ENCODE measurements at places on chromosomes 11 and 22.
A peak's percentile ranks its signal among the peaks of the same experiment; 100 is the strongest.

DNA sequence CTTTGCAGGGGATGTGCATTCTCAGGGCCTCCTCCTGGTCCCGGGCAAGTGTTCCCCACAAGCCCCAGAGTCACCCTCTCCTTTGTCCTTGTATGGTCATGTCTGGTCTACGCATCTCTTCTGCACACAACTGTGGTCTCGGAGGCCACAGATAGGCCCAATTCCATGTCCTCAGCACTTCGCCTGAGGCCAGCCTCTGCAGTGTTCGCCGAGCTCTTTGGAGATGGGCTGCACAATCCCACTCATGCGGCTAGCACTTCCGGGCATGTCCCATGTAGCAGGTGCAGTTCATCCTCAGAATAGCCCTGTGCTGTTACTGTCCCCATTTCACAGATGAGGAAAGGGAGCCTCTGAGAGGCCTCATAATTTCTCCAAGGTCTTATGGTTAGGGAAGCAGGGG lies 7.6 kb downstream of the PARVG start:
- DNase-seq: no peak

- no peak for DNase-seq
Measured at GRCh38 chr11:7489376-7489775, 4.1 kb downstream of the OLFML1 start.

- DNase-seq: no peak
Measured at GRCh38 chr11:8961401-8961800, 2.8 kb downstream of the TMEM9B start.

DNA sequence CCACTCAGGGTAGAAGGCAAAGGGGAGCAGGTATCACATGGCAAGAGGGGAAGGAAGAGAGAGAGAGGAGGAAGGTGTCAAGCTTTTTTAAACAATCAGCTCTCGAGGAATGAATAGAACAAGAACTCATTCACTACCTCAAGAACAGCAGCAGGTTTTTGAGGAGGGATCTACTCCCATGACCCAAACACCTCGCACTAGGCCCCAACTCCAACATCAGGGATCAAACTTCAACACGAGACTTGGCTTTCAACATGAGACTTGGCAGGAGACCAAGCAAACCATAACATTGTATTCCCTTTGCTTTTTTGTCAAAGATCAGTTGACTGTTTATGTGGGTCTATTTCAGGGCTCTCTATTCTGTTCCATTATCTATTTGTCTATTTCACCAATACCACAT lies 26.9 kb upstream of the APOBEC3A start:
- no peak for DNase-seq

- no peak for DNase-seq
Measured at GRCh38 chr11:126973051-126973450, 27.5 kb downstream of the KIRREL3 start.

DNA sequence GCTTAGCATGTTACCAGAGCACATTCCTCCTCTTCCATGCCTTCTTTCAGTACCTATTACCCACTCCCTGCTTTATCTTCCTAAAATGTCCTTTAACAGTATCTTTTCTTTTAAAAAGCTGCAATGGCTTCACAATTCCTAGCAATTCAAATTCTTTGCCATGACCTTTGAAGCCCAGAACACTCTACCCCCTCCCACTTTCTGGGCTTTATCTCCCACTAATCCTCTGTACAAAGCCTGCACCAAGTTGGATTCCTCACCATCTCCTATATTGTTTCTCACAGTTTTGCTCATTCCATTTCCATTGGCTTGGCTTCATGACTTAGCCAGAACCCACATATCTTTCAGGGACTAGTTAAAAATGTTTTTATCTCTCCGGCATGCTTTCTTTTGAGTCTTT lies 80.9 kb downstream of the FAM76B start:
- no peak for DNase-seq

DNA sequence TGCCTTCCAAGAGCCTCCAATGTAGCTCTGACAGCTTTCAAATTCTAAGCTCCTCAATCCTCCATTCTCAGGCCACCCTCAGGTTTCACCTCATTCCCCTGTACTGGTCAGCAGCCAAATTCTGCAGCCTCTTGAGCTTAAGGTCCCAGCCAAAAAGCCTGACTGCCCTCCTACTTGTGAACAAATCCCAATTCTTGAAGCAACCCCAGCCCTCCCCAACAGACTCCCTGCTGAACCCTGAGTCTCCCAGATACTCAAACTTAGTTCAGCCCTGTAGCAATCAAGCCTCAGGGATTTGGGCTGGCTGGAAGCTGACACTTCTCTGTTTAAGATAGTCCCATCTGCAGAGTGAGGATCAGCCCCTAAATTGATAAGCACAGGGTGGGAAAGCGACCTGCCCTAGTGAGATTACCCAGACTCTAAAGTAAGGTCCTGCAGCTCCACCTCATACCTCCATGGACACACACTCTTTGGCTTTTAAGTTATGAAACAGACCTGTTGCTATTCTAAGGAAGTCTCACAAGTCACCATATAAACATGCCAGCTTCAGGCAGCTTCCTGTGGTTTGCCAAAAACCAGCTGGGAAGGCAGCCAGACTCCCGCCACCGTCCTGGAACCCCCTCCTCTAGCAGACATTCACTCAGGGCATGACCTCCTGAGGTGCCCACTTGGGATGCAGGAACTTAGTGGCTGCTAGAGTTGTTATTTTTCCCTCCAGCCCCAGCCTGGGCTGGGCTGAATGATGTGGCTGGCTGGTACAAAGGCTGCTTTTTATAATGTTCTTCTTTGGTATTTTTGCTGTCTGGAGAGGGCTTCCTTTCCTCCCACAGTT lies 82.5 kb upstream of the PICALM start:
- DNase-seq: no peak

DNA sequence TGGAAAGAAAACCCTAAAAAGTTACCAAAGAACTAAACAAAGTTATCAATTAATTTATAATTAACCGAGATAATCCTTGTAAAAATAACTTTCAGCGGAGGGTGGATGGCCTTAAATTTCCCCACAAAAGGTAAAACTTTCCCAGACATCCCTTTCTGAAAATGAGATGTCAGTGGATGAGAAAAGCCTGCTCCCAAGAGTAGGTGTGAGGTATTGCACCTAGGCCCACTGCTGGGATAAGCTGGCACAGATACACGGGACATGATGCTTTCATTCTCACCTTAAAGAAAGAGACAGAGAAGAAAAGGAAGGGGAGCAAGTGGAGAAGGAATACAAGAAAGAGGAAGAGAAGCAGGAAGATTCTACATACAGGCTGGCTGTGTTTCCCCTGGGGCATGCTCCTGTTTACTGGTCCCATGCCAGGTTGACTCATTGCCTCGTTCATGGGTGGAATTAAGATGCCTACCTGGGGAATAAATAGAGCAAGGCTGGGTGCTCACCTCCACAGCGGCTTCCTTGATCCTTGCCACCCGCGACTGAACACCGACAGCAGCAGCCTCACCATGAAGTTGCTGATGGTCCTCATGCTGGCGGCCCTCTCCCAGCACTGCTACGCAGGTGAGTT lies at the start of gene SCGB2A2:
TSS of gene SCGB2A2 (plus strand) at position 505 of the 625 bp plus-strand sequence. CDS start at position 564, 59 bp downstream.
- DNase-seq: no peak

DNA sequence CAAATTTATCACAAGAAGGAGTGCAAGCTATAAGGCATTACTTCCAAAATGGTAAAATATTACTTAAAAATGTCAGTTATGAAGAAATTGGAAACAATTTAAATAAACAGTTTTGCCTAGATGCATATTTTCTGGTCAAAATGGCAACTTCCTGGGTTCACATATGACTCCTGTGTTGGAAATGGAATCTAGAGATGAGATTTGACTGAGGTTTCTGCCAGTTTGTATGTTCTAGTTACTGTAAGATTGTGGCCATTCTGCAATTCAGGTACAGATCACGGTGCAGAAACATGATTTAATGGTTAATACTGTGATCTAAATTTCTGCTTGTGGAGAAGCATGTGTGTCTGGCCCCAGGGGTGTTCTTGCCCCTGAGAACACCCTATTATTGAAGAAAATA lies 3.4 kb upstream of the OR4C6 start:
- DNase-seq: no peak

GRCh38 chr22:29951791-29952413 lies 68.9 kb downstream of the MTMR3 start:
- no peak for DNase-seq

- DNase-seq: no peak
Measured at GRCh38 chr22:19867617-19868016, 12.9 kb upstream of the GNB1L start.

DNA sequence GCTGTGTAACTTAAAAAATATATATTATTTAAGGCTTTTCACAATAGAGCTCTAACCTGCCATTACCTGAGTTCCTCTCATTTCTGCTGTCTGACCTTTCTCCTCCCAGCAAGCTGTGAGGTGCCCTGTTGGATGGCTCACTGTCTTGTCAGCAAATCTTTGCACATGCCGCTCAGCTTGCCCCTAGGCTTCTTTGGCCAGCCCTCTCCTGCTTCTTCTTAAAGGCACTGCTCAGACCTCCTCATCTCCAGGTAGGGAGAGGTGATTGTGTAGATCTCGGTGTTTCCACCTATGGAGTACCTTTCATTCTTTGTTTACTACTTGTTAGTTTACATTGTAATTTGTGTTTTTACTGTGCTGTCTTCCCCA lies 96.5 kb downstream of the EXT2 start:
- DNase-seq: no peak

- no peak for DNase-seq
Measured at GRCh38 chr22:48659404-48659996, 1168.2 kb downstream of the BRD1 start.

GRCh38 chr11:132064987-132065620 lies 694.7 kb downstream of the NTM start:
- DNase-seq: no peak

DNA sequence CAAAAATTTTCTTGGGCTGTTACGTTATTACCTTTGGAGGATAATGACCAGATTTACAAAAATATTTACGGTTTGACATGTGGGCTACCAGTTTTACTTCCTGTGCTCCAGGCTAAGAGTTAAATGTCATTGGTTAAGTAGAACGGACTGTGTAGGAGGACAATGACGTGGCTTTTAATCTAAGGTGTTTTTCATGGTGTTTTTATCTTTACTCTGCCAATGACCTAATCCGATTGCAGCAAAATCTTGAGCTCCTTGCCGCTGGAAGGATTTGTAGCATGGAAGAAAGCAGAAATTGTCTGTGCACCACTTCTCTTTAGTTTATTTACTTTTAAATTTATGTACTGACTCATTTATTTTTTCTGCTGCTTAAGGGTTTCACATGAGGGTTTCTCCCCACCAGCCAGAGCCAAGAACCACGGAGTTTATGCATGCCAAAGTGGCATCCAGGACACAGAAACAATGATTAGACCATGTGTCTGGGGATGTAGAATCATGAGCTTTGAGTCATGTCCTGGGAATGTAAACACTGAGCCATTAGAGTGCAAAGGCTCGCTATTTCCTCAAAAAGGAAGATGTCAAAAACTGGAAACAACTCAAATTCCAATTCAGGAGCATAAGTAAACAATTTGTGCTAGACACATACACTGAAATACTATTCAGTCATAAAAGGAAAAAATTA lies 1.9 kb upstream of the CARD16 start:
- DNase-seq: no peak

DNA sequence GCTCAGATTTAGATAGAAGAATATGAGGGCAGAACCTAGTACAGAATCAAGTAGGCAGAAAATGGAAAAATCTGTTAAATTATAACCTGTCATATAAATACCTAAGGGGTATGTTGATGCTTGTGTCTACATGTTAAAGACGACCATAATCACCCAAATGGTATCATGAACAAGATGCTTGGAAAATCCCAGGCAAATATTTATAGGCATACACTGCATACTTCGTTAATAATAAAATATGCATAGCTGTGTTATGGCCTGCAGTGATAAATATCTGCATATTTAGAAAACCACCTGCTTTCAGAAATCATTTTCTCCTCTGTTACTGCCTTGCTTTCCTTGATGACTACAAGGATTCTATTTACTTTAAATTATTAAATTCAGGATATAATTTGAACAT lies 18.9 kb upstream of the DDX10 start:
- DNase-seq: no peak

GRCh38 chr11:125418396-125418795 lies 77.7 kb downstream of the FEZ1 start:
- DNase-seq: no peak

DNA sequence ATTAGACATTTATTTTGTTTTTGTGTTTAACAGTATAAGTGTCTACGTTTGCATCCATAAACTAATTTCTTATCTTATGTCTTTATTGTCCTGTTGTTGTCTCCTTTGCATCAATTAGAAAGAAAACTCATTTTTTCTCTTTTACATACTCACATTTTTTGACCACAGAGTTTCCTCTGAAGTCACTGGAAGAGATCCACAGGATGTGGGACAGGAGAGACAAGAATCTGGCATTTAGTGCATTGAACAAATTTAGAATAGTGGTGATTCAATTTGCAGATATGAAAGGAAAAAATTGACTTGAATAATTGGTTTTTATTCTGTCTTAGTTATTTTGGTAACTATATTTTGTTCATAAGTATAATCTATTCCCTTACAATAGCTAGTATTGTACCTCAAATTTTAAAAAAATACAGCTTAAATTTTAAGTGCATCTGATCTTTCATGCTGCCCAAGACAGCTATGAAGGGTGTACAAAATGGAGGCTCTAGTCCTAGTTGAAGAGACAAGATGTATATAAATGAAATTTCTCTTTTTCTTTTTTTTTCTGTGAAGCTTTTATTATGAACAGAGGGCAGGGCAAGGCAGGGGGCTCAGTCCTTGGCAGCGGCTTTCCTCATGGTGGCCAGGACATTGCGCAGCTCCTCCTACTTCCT lies 24.4 kb downstream of the HORMAD2 start:
- no peak for DNase-seq

DNA sequence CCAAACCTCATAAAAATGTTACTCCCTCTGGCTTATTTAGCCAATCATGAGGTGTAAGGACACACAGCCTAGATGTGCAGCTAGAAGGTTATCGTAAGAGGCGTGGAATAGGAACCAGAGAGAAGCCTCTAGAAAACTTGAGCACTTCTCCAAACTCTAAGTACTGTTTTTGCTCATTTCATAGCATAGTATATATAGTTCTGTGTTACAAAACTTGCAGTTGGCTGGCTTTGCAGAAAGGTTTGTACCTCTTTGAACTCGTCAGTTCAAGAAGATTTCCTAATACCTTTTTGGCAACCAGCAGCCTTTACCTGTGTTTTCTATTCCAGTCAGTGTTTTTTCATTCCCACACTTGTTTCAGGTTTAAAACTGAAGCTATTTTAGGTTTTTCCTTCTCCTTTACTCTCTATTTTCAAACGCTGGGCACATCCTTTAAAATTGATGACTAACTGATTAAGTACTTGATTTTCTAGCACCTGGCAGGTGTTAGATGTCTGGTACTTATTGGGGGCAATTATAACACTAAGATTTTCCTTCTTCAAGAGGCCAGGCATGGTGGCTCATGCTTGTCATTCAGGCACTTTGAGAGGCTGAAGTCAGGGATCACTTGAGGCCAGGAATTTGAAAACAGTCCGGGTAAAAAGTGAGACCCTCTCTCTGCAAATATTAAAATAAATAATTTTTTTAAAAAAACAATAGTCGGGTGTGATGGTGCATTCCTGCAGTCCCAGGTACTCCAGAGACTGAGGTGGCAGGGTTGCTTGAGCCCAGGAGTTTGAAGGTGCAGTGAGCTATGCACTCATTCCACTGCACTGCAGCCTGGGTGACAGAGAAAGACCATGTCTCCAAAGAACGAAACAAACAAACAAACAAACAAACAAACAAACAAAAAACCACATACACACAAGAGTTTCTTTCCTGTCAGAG lies 125.2 kb downstream of the LRRC4C start:
- DNase-seq: no peak

- DNase-seq: peak; percentile 28
Measured at GRCh38 chr11:9895006-9895405, 231.1 kb downstream of the SWAP70 start.

- DNase-seq: no peak
Measured at GRCh38 chr22:27866135-27867084, 52.6 kb downstream of the PITPNB start.
